ENCODE measurements at places on chromosomes 4 and X.

DNA sequence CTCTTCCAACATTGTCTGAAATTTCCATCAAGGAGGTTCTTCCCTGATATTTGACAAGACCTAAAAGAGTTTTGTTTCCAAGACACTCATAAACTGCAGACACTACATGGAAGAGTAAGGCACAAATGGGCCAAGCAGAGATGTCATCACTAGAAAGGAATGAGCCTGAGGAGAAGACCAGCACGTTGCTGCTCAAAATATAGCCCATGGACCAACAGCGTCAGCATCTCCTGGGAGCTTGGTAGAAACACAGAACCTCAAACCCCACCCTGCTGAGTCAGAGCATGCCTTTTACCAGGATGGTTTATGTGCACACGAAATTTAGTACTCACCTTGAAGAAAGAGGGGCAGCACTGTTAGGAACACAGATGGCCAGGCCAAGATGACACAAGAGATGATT, 128.7 kb upstream of the MID1 start:
- no peak for DNase-seq

DNA sequence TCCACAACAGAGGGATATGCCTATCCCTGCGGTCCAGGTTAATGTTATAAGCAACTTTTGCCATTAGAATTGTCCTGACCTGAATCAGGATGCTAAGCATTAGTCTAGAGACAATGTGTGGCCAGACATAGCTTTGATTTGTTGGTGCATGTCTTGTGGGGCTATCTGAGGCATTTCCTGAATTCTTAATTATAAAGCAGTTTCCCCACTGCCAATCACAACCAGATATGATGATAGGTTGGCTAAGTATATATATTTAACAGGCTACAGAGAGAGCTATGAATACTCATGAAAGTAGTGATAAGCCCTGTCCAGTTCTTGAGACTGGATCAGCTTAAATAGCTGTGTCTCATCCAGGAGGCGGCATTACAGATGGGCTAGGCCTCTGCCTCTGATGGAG, 37.8 kb upstream of the ZNF81 start:
- no peak for DNase-seq

DNA sequence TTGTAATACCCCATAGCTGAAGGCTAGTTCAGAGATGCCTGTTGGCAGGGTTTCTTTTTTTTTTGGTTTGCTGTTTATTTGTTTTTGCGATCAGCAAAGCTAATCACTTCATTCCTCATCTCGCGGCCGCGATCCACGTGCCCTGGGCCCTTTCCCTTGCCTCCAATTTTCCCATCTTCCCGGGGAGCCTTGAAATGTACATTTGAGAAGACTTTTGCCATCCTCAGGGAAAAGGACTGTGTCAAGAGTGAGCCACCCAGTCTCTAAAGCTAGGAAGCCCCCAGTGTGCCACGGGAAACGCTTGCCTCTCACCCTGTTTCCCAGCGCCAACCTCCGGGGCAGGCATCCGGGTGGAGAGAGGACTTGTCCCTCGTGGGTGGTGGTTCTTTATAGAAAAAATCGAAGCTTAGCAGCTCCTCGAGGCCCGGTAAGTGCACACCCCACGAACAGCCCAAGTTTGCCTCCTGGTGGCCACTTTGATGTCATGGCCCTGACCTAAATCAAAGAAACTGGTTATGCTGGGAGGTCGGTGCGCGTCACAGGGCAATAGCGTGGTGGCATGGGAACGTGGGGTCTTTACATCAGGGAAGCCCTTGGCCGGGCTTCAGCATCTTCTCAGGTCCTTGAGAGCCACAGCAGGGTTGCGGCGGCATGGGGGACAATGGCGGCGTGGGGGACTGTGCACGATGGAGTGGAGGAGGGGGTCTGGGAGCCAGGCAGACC, 42.0 kb downstream of the MAP7D3 start:
- no peak for DNase-seq

DNA sequence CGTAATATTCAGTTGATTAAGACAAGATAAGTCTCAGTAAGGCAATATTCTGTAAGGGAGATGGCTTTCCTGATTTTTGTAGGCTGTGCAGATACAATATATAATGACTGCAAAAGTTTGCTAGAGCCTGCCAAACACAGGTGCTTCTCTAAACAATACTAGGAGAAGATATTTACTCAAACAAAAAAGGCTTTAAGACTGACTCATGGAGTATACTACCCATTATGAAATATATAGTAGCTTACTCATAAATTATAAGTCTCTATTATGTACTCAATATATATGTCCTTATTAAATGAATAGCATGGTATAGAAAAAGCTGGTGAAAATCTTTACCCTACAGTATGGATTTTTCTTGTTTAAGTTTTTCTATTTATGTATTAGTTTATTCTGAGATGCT, 93.2 kb upstream of the IL15 start:
- DNase-seq = no peak

GRCh38 chr4:88285235-88285653, 883 bp upstream of the PPM1K start:
- no peak for DNase-seq

All from stimulated activated CD8-positive, alpha-beta memory T cell treated with anti-CD3 and anti-CD28 coated beads, Interleukin-12 subunit alpha, Interleukin-12 subunit beta, amount 100 ng/mL, for 4 hours (primary cell).